ENCODE measurements at places on chromosomes 16 and 17.

- DNase-seq = no peak
Observed at GRCh38 chr16:9370061-9370491, 278.6 kb downstream of the HAPSTR1 start.

DNA sequence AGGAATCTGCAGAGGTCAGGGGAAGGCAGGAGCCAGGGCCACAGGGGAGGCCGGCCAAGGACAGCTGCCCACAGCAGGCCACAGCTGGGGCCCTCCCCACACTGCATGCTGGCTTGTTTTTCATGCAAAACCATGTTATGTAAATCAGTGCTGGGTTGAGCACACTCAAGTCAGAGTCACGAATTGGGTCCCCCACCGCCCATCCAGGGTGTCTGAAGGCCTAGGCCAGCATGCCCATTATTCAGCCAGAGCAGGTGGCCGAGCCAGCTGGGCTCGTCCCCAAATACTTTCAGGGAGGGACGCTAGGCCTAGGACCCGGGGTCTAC is 51.2 kb upstream of the TOB1 start:
- no peak for DNase-seq

GRCh38 chr16:62404842-62405611 is 368.8 kb upstream of the CDH8 start:
- DNase-seq = no peak

DNA sequence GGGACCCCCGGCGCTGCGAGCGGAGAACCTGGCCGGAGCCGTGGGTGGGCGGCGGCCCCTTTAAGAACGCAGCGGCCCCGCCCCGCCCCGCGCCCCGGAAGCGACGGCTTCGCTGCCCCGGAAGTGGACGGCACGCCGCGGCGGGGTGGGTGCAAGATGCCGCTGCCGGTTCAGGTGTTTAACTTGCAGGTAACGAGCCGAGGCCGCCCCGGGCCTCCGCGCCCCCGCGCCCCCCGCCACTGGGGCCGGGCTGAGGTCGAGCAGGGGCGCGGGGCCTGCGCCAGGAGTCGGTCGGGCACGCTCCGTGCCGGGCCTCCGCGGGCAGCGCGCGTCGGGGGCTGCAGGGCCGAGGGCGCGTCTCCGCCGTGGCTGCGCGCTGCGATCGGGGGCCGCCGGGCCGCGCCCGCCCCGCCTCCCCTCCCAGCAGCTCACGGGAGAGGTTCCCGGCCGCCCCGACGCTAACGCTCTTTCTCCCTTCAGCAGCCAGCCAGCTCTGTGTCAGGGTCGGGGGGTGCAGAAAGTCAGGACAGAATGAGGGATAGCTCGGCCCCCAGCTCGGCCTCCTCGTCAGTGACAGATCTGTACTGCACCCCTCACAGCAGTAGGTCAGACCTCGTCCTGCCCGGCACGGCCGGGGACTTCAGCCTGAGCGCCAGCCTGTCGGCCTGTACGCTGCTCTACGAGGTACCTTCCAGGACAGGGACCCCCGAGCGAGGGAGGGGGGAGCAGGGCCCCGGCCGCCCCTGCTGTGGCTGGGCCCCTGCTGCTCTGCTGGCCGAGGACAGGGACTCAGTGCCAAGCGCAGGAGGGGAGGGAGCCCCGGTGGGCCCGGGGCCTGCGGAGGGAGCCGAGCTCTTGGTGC is at the start of the genes GPS1 and RFNG:
Gene GPS1, plus strand, starts transcription at position 123 of the 862 bp plus-strand sequence. Its CDS starts 34 bp downstream, at position 157.
Gene RFNG, minus strand, starts transcription at position 36 of the 862 bp plus-strand sequence. CDS start 45 bp downstream, outside the sequence.
- DNase-seq = peak; percentile 72

DNA sequence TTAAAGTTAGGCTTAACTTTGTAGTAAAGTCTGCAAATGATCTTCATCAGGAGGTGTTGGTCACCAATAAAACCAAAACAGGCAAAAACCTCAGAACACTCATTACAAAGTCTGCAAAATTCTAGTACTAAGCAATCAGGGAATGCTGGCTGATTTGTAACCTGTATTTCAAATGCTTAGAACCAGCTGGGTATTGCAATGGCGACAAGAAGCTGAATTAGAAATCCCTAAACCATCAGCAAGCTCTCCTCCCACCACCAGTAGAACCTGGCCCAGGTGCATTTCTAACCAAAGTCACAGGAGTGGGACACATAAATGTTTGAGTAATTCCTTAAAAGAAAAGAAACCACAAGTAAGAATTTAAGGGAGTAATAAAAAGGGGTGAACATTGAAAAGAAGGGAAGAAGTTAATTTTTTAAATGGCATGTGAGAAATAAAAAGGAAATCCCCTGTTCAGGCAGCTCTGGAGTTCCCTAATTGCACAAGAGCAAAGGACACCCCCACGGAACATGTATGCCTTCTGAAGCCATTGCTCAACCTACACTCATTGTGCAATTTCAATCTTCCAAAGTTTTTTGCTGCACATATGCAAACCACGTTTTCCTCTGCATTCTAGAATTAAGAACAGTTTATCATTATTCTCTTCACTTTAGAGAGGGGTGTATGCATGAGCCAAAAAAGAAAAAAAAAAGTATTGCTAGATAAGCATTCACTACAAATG is 102.9 kb downstream of the HIC1 start:
- no peak for DNase-seq

GRCh38 chr17:8698162-8698971 is 46.3 kb downstream of the CCDC42 start:
- no peak for DNase-seq

DNA sequence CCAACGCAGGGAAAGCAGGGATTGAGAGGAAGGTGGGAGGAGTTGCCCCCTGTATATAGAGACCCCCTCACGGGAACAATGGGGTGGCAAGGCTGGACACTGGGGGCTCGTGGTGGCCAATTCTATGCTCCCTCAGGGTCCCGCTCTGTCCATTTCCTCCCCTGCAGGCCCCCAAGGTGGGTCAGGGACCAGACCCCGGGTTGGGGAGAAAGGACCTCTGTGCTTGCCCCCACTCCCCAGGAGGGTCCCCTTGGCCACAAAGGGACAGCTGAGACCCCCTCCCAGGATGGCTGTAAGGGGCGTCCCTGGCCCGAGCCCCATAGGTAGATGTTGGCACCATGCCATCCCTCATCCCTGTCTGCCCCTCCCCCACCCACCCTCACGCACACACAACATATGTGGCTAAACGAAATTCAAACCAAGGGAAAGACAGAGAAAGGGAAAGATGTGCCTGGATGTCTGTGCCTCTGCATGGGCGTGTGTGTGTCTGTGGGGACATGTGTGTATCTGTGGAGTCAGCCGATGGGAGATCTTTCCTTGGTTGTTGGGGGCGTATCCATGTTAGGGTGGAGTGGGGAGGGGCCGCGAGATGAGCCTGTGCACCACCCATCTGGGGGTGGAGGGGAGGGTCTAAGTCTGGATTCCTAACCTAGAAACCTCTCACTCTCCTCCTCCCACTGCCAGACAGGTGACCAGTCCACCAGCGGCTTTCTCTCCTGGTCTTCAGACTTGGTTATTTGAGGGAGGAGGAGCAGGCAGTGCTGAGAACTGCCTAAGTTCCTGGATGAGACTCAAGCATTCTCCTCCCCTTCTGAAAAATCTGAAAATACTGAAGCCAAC is 642 bp upstream of the NEUROD2 start:
- no peak for DNase-seq

DNA sequence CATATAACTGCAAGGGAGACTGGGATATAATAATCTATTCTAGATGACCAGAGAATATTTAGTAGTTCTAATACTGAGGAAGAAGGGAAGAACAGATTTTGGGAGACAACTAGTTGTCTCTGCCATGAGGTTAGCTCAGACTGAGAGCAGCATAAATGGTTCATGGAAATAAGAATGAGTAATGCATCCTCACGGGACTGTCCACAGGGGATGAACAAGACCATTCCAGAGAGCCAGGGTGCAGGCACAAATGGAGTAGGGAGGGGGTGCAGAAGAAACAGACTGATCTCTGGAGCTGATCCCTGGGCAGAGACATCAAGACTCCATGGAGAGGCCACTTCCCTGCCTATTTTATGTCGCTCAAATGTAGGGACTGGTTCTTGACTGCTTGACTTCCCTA is 30.4 kb downstream of the NLRC5 start:
- DNase-seq = no peak

- DNase-seq = no peak
Observed at GRCh38 chr17:72514321-72514861, 393.6 kb downstream of the SOX9 start.

DNA sequence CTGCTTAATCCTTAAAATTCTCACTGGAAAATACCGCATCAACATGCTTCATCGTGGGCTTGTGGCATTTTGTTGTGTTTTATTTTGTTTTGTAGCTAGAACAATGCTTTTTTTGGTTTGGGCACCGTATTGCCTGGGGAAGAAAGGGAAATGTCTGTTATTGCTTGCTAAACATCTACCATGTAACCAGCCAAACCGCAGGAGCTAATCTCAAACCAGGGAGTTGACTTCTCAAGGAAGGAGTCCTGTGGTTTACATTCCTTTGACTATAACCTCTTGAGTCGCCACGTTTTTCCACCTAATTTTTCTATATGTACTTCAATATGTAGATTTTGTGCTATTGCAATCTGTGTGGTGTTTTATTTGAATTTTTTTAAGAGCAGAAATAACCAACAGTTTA is 593.5 kb upstream of the SOX9 start:
- DNase-seq = no peak

DNA sequence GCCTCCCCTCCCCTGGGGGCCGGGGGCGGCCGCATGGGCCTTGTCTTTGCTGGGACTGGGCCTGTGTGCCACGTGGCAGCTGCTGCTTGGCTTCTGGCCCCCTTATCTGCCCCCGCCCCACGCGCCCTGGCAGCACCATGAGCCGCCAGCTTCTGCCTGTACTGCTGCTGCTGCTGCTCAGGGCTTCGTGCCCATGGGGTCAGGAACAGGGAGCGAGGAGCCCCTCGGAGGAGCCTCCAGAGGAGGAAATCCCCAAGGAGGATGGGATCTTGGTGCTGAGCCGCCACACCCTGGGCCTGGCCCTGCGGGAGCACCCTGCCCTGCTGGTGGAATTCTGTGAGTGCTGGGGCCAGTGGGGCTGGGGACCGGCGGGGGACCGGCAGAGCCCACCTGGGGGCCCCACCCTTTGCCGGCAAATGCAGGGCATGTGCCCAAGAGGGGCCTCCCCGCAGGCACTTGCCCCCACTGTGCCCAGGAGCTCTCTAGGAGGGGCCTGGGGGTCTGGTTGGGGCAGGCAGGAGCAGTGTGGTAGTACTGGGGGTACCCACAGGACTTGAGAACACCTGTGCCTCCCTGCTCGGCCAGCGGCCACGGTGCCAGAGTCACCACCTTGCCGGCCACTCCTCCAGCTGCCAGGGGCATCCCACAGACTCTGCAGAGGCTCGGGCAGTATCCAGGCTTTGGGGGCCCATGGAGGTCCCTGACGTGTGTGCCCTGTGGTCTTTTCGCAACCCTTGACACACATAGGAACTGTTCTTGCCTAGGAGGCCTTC is at the start of gene PDIA2:
Gene PDIA2, plus strand, starts transcription at position 132 of the 773 bp plus-strand sequence. Its CDS starts 6 bp downstream, at position 138.
- no peak for DNase-seq

DNA sequence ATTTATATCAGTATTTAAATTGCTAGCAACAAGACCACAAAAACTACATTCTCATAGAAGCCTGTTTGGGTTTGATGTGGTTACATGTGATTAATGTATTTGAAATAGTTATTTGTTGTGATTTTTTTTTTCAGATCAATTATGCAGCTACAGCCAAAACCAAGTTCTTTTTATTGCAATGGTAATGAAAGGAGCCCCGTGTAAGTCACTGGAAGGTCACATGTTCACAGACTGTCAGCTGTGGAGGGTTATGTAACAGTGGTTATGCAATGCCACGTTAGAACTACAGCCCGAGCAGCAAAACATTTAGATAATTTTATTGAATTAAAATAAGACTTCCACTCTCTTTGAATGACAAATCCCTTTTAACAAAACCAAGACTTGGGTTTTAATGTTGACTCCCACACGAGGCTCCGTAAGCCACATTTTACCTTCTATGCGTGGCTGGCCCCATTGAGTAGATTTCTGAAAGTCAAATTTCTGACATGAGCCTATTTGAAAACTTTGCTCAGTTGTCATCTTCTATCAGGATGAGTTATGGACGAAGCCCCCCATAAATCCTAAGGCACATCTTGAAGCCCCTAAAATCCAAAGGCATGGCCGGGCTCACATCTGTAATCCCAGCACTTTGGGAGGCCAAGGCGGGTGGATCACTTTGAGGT is 41.8 kb upstream of the SEC14L1 start:
- no peak for DNase-seq

DNA sequence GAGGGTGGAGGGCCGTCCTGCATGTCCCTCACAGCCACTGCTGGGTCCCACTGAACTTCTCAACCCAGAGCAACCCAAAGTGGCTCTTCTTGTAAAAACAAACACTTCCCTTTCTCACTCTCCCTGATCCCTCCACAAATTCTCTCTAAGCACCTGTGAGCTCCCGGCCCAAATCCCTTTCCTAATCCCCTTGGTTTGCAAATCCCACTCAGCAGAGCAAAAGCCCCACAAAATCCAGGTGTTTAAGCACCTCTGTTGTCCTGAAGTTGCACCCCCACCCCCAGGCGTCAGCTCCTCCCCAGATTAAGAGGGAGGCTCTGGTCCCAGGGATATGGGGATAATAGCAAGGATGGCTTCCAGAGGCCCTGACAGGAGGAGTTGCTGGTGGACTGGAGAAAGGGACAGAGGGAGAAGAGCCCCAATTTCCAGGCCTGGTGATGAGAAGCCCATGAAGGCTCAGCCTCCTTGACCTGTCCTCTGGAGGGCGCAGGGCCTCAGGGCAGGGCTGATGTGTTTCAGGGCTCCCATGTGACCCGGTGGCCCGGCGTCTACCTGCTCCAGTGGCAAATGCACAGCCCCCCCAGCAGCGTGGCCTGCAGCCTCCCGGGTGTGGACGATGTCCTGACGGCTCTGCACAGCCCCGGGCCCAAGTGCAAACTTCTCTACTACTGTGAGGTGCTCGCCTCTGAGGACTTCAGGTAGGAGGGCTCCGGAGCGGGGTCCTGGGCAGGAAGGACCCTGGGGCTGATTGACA is 23.0 kb downstream of the NAGPA start:
- DNase-seq = no peak

DNA sequence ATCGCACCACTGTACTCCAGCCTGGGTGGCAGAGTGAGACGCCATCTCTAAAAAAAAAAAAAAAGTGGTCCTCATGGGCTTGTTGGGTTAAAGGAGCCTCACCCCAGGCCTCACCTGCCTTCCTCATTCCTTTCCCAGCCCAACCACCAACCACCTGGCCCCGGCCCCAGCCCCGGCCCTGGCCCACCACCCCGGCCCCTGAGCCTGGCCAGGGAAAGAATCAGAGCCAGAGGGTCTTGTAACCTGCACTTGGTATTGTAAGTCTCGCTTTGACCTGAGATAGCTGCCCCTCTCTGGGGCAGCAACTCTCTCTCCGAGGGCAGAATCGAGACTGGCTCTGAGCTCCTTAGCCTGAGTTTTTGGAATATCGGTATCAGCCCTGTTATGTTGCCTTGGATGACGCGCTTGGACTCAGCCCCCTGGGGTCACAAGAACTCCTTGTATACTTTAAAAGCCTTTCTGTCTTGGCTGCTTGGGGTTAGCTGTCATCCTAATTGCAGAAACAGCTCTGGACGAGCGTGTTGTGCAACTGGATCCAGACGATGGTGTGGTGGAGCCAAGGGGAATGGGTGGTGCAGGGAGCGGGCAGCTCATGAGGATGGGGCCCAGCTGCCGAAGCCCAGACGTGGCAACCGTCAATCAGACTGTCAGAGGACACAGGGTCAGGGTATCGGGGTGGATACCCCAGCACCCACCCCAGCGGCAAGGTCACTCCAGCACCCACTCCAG is 14.6 kb downstream of the SMTNL2 start:
- no peak for DNase-seq

Data from stimulated activated CD4-positive, alpha-beta T cell treated with anti-CD3 and anti-CD28 coated beads, TNF-alpha, amount 100 ng/mL, for 24 hours (primary cell).